ENCODE measurements at places on chromosomes 2 and 18.

- DNase-seq, result no peak
Observed at GRCh38 chr2:181954538-181954883, 31.1 kb upstream of the PPP1R1C start.

GRCh38 chr2:151891566-151892194, 63.5 kb upstream of the ARL5A start:
- DNase-seq, result no peak

GRCh38 chr18:76619621-76620315, 124.7 kb upstream of the ZNF516 start:
- peak; percentile 91 for DNase-seq

- DNase-seq, result peak; percentile 66
Observed at GRCh38 chr18:68840554-68841263, 42.8 kb downstream of the CCDC102B start.

DNA sequence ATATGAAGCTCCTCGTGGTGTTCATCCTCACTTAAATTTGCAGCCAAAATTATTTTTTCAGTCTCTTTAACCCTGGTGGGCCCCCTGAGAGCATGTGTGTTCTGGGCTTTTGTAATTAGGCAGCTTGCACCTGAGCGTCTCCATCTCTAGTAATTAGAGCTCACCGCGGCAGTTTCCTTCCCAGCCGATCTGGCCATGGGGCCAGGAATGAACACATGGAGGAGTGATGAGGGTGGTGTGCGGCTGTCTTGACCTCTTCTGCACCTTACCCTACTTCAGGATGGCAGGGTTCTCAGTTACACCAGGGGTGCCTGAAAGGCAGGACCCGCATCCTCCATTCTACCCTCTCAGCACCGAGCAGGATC, 98.5 kb downstream of the AFF3 start:
- DNase-seq, result no peak

DNA sequence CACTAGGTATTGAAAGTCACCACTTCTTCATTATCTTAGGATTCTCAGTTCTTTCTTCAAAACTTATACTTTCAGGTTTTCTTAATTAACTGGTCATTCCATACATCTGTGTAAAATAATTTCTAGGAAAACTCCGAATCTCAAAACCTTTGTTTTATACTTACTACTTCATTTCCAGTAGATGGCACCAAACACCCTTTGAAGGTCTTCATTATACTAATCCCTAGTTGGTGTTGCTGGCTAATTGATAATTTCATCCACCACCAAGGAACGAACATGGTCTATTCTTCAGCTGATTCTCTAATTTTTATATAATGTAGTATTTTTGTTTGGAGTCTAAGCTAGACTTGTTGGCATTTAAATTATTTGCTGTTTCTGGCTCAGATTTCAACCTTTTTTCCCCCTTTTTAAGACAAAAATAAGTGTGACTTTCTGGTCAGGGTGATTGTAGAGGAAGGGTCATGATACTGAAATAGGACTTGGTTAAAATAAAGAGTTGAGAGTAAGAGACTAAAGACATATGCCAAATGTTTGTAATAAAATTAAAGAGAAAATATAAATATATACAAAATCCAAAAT, 2.8 kb upstream of the MXD1 start:
- DNase-seq, result no peak

DNA sequence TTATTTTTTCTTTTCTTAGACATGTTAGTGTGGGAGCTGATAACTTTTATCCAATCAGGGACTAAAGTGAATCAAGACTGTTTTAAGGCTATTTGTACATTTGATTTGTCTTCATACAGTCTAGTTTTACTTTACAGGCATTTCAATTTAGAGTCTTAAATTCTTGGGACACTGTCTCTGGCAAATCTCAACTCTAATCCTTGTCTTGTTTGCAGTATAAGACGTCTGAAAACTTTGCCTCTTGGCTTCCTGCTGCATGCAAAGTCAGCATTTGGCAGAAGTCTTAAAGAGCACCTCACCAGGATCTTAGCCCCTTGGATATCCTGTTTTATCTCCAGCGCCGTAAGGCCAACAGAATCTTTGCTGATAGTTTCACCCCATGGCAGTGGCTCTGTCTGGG, 30.3 kb downstream of the SPOPL start:
- no peak for DNase-seq

GRCh38 chr2:150609831-150610582, 122.5 kb upstream of the RND3 start:
- no peak for DNase-seq

DNA sequence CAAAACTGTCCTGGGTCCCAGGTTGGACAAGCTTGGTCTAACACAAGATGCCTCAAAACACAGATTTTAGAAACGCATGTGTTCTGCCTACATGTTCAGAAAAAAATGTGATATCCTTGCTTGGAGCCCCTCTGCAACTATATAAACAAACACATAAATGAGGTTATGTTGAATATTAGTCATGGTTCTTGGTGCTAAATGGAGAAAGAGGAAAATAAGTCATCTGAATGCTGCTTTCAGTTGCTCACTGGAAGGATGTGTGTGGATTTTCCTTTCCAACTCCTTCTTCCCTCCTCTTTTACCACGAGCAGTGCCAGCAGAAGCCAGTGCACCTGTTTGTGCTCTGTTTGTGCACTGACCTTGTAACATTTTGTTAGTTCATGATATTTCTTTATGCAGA, 85.3 kb downstream of the PIEZO2 start:
- no peak for DNase-seq

DNA sequence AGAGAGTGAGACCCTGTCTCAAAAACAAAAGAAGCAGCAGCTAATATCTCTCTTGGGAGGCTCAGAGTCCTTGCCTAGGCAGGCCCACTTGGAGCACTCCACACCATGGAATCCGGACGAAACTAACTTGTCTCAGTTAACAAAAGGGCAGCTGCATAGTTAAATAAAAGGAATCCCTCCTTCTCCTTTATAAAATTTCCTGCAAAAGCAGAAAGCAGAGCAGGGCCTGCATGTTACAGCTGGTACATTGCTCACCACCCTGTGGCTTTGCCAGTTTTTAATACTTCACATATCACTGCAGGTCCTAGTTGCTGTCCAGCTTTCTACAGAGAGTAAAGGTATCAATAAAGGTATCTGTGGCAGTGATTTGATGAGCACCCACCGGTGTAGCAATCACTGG, 93.6 kb downstream of the ASAP2 start:
- DNase-seq, result no peak

- peak; percentile 35 for DNase-seq
Observed at GRCh38 chr2:45986509-45986908, 310.7 kb upstream of the EPAS1 start.

GRCh38 chr18:60506190-60506589, 133.6 kb upstream of the MC4R start:
- no peak for DNase-seq

DNA sequence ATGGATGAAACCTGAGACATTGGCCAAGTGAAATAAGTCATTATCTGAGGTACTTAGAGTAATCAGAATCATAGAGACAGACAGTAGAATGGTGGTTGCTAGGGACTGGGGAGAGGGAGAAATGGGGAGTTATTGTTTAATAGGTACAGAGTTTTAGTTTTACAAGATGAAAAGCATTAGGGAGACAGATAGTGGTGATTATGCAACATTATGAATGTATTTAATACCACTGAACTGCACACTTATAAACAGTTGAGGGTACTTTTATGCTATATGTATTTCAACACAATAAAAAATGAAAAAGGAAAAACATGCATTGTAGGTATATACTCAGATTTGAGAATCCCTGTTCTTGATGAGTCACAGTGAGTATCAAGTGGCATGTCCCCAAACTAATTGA, 59.7 kb downstream of the EPC2 start:
- no peak for DNase-seq

- DNase-seq, result no peak
Observed at GRCh38 chr2:157845081-157845480, 31.0 kb downstream of the ACVR1 start.

DNA sequence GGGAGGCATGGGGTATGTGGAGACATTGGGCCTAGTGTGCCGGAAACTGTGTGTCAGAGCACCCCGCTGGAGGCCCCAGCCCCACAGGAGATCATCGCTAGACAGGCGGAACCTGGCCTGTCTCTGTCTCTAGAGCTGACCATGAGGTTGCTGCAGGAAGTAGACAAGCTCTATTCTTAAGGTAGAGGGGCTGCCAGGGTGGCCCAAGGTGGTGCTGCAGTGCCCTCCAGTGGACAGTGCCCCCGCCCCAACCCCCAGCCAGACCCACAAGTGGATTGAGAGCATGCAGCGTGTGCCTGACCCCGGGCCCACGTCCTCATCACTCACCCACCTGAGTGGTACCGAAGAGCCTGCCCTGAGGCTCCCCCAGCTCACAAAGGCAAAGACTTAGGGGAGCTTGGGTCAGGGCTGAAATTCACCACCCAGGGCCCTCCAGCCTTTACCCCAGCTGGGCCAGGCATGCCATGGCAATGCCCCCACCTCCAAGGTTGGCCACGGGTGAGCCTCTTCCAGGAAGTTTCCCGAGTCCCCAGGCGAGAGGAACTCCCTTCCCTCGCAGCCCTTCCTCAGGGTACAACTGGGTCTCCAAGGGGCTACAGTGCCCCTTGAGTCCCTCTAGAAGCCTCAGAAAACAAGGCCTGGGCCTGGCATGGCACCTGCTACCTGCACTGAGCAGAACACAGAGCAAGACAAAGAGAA, 155.0 kb downstream of the TTC32 start:
- DNase-seq, result peak; percentile 80

DNA sequence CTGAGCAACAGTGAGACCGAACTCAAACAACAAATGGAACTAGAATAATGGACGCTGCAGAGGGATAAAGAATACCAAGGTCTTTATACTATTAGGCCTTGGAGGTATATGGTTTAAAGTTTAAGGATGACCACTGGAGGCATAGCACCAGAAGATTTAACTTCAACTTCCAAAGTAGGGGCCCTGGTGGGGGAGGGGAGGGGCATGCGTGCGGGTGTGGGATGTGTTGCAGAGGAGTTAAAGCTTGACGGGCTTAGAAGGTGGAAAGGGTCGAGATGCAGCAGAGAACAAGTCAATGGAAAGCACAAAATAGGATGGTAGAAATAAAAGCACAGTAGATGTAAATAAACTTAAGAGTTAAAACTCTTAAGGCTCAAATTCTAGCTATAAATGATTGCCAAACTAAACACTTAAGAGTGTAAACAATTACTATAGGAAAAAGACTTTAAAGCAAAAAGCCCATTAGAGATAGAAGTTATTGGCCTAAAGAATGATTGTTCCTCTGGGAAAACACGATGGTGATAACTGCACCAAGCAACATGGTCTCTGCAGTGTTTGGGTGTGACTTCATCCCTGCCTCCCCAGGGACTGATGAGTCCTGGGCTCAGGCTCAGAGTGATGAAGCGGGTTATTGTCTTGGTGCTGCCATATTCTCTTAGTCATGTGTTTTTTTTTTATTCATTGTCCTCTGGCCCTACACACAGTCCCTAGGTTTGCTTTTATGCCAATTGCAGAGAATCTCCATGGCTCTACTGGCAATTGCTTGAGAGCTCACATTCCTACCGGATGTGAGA, 13.0 kb downstream of the RRM2 start:
- DNase-seq, result no peak

DNA sequence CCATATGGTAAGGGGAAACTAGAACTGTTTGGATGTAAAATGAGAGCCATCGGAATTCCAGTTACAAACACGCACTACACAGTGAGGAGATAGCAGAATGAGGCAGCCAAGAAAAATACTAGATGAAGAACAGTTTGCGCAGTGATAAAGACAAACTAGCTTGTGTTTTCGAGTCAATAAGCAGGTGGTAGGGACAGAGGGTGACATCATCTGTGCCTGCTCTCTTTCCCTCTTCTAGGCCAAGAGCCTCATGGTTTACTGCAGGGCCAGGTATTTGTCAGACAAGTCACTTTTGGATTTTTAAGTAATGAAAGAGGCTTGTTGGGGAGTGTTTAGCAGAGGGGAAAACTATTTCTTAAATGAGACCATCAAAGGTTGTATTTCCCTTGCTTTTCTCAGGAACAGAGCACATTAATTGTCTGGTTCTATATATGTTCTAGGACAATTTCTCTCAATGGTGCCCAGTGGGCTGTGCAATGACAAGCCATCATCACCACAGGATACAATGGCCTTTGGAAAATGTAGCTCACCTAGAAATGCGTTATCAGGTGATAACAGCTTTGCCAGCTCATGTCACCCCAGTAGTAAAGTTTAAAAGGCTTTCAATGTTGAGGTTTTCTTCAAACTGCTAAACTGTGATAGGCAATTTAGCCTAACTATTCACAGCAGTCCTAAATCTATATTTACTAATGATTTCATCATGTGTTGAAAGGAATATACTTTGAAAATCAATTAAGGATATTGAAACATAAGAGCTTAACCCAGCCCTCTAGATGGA, 1210.3 kb upstream of the ZEB2 start:
- DNase-seq, result no peak

DNA sequence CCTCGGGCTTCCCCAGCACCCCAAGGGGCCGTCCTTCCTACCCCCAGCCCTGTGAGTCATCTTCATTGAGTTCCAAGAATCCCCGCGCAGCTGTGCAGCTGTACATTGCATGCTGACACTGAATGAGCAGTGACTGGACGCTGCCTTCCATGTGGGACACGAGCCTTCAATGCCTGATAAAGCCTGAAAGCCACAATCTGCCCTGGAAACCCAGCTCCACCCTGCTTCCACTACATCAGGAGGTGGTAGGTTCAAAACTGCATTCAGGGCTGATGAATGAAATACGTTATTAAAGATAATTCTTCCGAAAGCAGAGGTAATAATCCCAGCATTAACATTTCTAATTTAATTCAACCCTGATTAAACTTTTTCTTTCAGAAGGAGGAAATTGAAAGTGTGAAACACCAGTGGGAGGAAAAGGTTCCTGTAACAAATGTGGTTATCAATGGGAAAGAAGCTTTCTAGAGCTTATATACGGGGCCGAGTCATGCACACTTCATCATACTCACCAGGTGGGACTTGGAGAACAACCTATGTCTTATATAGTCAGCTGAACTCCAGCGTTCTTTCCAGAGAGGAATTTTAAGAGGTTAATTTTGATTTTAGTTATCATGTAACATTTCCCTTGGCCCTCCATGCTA, 360.1 kb downstream of the LPIN1 start:
- DNase-seq, result peak; percentile 84

GRCh38 chr2:217249121-217250012, 389.5 kb upstream of the TNP1 start:
- DNase-seq, result peak; percentile 94

- DNase-seq, result no peak
Observed at GRCh38 chr2:52844701-52845423, 922.7 kb upstream of the CHAC2 start.

GRCh38 chr18:79760881-79761280, 36.9 kb upstream of the KCNG2 start:
- DNase-seq, result no peak

- no peak for DNase-seq
Observed at GRCh38 chr18:35578481-35578880, 3.1 kb upstream of the GALNT1 start.

GRCh38 chr2:156192468-156192867, 140.1 kb downstream of the NR4A2 start:
- DNase-seq, result no peak

- peak; percentile 93 for DNase-seq
Observed at GRCh38 chr2:199471443-199472057, 13.8 kb upstream of the SATB2 start.

Measured in islet precursor cell (in vitro differentiated cells).